ENCODE measurements at places on chromosomes 7 and 10.

GRCh38 chr7:11648980-11649379 lies 183.0 kb downstream of the THSD7A start:
- no peak for DNase-seq

DNA sequence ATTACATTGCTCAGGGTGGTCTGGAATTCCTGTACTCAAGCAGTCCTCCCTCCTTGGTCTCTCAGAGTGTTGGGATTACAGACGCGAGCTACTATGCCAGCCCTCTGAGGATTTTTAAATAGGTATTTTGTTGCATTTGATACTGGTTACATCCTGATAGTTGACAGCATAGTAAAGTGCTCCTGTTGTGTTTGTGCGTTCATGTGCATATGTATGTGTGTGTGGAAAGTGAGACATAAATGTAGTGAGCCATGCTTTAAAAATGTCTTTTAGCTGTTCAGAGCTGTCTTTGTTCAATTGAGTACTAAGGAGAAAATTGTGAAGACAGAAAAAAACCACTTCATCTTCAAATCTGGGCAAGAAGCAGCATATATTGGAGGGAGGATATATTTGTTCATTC lies 27.8 kb downstream of the ZNRF2 start:
- no peak for DNase-seq

DNA sequence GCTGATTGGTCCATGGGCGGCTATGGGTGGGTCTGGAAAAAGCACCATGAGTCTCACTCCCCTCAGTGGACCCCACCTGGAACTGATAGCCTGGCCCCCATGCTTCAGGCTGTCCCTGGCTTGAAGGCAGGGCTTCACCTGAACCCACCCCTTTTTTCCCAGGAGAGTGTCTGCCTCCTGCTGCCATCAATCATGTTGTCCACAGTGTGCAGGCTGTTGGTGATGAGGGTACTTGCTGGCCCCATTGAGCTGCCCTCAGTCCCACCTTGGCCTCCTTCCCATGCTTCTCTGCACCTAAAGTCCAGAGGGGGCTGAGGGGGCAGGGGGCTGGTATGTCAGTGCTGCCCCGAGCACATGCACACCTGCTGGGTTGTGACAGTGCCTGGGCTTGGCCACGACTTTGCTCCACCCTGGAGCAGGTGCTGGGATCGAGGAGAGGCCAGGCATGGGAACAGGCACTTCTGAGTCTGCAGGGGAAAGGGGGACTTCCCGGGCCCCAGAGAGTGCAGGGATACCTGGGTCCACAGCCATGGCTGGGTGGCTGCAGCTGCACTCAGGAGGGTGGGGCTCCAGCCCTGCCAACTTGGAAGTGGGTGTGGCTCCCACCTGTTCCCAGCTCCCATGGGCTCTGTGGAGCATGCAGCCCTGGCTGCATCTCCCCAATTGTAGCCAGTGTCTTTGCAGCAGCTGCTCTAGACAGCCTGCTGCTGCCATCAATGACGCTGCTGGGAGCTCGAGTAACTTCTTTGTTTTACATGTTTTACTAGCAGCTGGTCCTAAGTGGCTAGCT lies 56.9 kb downstream of the ADK start:
- DNase-seq = no peak

DNA sequence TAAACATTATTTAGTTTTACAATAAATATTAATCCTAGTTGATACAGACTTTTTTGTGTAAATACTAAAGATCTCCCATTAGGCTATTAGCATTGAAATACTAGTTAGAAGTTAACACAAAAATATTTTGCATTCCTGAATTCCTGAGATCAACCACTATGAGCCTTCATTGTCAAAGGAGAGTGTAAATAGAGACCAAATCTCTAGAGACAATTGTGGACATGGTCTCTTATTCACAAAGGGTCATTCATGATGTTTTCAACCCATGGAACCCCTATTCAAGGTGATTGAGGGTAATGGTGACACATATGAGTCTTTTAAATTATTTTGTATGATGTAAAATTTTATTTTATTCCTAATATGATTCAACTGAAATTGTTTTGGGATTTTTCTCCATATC lies 1454.8 kb upstream of the LRRTM3 start:
- no peak for DNase-seq

- DNase-seq = no peak
Observed at GRCh38 chr7:139679731-139680594, 97.8 kb downstream of the HIPK2 start.

DNA sequence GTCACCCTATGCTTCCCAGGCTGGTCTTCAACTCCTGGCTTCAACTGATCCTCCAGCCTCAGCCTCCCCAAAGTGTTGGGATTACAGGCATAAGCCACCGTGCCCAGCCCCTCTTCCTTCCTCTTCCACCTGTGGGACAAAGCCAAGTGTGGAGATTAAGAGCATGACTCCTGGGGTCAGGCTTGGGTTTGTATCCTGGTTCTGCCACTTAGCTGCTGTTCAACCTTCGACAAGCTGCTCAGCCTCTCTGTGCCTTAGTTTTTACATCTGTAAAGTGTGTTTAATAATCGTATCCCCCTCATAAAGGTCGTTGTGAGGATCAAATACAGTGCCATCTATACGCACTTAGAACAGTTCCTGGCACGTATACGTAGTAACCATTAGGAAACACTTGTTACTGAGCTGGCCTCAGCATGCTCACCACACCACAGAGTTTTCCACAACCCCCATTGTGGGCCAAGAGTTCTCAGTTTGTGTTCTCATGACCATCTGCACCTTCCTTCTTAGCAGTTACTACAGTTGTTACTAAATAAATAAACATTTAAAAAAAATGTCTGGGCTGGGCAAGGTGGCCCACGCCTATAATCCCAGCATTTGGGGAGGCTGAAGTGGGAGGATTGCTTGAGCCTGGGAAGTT lies 140.5 kb upstream of the BTBD16 start:
- no peak for DNase-seq

DNA sequence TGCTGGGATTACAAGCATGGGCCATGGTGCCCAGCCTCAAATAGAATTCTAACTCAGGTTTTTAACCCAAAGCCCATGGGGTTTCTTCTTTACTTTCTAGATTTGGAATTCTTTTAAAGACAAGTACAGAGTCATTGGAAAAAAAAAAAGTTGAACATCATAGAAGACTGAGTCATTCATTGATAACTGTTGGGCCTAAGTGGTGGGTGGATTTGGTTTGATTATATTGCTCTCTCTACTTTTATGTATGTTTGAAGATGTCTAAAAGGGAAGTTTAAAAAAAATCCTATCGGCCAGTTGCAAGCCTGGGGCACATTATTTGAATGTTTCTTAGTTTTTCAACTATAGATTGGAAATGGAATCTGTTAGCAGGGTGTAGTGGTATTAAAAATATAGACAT lies 49.7 kb downstream of the INPP5F start:
- no peak for DNase-seq

DNA sequence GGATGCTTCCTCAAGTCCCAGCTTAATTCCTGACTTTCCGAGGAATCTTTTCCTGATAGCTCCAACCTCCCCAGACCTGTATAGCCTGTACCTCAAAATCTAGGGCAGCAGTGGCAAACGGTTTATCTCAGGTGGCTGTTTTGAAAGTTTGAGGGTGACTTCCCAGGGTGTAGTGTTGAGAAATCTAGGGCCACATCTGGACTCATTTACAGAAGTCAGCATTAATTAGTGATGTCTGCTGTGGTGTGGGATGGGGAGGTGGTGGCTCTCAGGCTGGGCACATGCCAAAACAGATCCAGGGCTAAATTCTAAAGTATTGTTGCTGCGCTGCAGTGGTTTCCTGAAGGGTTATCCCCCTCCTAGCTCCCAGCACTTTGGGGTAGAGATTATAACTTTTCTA lies 38.0 kb downstream of the UNC5B start:
- no peak for DNase-seq

DNA sequence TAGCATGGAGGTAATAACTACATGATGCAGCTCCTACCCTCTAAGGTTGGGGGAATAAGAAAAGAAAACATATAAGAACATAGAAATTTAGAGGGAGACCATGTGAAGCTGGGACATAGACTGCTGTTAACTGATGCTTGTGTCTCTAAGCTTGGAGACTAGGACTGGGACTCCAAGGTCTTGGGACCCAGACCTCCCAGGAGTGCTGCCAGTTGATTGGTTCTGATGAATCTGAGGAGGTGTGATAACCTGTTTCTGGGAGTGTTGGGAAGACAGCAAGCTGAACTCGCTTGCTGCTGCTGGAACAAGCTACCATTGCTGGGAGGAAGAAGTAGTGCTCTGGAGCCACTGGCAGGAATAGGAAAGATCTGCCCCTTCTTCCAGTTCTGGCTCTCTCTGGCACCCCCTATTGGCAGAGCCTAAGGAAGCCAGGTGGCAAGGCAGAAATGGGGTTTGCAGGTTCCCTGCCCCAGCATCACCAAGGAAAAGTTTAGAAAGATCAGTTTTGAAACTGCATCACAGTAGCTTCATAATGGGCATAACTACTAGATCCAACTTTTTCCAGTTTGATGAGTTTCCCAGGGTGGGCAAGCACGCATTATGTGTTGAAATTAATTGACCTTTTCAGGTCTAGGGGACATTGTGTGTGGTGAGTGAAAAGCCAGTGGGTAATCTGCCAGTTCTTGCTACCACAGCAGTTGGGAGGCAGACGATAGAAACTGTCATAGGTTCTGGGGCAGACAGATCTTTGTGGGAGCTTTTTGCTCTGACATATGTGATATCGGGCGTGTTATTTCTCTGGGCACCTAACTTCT lies 140.7 kb downstream of the SND1 start:
- no peak for DNase-seq

GRCh38 chr10:97412891-97413304 lies 11.8 kb upstream of the RRP12 start:
- no peak for DNase-seq

DNA sequence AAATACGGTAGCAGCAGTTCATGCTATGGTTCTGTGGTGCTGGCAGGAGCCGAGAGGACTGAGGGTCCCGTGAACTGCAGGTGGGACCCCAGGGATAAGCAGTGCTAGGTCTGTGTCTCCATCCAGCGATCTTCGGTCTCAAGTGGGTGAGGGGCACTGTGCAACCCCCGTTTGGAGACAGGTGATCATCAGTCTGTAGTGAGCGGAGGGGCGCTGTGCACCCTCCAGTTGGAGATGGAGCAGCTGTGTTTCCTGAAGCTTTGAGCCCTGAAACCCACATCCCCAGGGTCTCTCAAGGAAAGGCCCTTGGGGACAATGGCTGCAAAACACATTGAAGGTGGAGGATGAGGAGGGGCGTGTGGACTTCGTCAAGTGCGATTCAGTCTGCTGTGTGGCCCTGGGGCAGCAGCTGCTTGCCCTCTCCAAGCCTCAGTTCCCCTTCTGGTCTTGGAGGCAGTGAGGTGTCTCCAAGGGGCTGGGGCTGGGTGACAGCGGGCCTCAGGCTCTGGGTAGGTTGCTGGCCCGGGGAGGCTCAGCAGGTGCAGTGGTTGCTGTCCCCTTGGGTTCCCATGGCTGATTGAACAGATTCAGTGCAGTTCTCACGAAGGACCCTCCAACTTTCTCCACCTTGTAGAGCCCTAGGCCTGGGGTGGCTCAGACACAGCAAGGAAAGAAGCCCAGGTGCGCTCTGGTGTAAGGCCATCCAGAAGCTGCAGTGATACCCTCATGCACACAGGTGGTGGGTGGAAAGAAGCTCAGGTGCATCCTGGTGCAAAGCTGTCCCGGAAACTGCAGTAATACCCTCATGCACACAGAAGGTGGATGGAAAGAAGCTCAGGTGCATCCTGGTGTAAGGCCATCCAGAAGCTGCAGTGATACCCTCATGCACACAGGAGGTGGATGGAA lies 160.6 kb downstream of the ADARB2 start:
- DNase-seq = no peak

GRCh38 chr7:66899552-66900280 lies 21.3 kb upstream of the TMEM248 start:
- DNase-seq = no peak

DNA sequence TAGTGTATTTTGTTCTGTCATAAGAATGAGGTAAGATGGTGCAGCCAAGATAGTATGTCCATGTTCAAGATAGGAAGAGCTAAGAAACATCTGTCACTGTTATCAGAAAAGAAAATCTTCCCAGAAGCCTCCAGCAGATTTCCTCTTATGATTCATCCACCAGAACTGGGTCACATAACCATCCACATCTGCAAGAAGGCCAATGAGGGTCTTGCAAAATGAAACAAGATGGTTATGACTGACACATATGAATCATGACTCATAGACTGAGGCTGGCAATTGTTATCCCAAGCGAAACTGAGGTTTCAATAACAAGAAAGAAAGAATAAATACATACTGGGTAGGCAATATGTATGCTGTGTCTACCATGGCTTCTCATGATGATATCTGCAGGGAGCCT lies 30.3 kb downstream of the CCNJ start:
- no peak for DNase-seq

- no peak for DNase-seq
Observed at GRCh38 chr7:29806208-29806994, at the start of gene WIPF3. WIPF3 (plus strand) TSS chr7:29806508; CDS start chr7:29834725, 28,217 bp downstream.

GRCh38 chr10:20744821-20745220 lies 152.3 kb downstream of the NEBL start:
- DNase-seq = no peak

DNA sequence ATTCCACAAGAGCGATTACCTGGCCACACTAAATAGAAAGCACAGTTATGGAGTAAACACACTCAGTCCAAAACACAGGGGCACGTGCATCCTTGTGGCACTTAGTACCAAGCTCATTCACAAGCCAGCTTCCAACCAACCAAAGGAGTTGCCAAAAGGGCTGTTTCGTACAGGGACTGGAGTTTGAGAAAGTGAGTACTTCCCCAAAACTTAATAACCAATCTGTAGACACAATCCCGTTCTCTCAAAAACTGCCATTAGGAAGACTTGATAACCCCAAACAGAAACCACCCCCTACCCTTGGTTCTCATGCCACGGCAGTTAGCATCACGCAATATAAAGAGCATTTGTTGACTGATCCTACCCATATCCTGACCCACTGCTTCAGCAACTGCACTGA lies 166.2 kb upstream of the ASAH2 start:
- DNase-seq = no peak

DNA sequence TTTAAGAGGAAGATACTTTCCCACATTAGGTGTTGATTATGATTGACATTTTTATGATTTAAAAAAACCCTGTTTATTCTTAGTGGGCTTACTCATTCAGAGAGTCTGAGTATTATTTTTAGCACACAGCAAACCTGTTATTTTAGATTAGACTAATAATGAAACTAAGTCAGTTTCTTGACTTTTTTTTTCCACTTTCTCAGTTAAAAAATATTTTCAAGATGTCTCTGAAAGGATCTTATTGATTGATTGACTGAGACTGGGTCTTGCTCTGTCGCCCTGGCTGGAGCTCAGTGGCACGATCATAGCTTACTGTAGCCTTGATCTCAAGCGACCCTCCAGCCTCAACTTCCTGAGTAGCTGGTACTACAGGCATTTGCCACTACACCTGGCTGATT lies 20.4 kb upstream of the INPP5F start:
- no peak for DNase-seq

DNA sequence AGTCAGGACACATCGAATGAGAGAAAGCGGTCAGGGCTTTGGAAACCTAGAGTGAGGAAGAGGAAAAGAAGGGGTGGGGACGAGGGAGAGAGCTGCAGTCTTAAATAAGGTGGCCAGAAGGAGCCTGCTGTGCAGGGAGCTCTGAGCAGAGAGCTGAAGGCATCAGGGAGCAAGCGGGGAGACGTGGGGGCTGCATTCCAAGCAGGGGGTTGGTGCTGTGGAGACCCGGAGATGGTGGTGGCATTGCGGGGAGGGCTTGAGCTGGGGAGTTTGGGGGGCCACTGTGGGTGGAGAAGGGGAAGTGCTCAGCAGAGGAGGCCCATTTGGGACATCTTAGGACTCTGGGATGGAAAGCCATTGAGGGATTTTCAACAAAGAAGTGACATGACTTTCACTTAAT lies 38.7 kb upstream of the ZNF32 start:
- DNase-seq = no peak

GRCh38 chr7:131012477-131013031 lies 278.5 kb upstream of the KLF14 start:
- no peak for DNase-seq

GRCh38 chr7:34430456-34430855 lies 227.6 kb upstream of the NPSR1 start:
- no peak for DNase-seq
